ENCODE measurements at places on chromosomes 1 and 21.

- DNase-seq, result no peak
Measured at GRCh38 chr21:41932191-41932575, 21.6 kb downstream of the C2CD2 start.

- no peak for DNase-seq
Measured at GRCh38 chr1:7625401-7625800, 145.7 kb upstream of the VAMP3 start.

- DNase-seq, result no peak
Measured at GRCh38 chr1:58726581-58726980, 26.7 kb upstream of the MYSM1 start.

- DNase-seq, result no peak
Measured at GRCh38 chr21:26515257-26515656, 57.8 kb downstream of the CYYR1 start.

DNA sequence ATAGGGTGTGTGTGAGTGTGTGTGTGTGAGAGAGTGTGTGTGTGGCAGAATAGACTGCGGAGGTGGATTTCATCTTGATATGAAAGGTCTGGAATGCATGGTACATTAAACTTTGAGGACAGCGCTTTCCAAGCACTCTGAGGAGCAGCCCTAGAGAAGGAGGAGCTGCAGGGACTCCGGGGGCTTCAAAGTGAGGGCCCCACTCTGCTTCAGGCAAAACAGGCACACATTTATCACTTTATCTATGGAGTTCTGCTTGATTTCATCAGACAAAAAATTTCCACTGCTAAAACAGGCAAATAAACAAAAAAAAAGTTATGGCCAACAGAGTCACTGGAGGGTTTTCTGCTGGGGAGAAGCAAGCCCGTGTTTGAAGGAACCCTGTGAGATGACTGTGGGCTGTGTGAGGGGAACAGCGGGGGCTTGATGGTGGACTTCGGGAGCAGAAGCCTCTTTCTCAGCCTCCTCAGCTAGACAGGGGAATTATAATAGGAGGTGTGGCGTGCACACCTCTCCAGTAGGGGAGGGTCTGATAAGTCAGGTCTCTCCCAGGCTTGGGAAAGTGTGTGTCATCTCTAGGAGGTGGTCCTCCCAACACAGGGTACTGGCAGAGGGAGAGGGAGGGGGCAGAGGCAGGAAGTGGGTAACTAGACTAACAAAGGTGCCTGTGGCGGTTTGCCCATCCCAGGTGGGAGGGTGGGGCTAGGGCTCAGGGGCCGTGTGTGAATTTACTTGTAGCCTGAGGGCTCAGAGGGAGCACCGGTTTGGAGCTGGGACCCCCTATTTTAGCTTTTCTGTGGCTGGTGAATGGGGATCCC is 18.3 kb upstream of the HDAC1 start:
- peak; percentile 83 for DNase-seq

DNA sequence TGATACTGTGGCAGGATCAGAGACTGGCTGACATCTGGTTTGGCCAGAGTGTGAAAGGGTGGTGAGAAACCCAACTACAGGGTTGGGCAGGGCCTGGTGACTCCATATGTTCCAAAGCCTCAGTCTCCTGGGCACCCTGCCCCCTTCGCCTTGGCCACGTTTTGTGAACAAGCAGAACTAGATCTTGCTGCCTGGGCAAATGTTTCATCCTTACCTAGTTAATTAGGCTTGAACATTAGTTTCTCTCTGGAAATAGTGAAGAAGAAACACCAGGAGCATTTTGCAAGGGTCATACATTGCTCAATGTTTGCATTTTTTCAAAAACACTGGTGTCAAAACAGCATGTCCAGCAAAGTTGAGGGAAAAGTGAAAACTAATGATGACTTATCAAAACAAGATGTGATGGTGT is 60.5 kb downstream of the MAP3K7CL start:
- no peak for DNase-seq

- DNase-seq, result no peak
Measured at GRCh38 chr1:153652805-153653500, 5.5 kb upstream of the SNAPIN start.

DNA sequence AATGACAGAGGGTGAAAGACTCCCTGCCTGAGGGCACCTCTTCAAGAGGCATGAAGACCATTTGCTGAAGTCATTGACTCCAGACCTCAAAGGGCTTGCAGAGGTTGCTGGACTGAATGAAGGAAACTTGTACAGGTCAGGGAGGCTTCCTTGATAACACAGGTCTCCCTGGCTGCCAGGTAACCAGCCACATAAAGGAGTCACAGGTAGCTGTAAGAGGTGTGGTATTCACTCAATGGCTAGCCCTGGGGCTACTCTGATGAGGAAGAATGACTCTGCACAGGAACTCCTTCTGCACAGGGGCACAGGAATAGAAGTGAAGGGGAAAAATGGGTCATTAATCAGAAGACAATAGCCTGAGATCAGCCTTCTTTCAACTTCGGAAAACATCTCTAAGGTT is 187.5 kb downstream of the LMX1A start:
- no peak for DNase-seq

GRCh38 chr1:208117409-208117808 is 126.8 kb downstream of the PLXNA2 start:
- no peak for DNase-seq

DNA sequence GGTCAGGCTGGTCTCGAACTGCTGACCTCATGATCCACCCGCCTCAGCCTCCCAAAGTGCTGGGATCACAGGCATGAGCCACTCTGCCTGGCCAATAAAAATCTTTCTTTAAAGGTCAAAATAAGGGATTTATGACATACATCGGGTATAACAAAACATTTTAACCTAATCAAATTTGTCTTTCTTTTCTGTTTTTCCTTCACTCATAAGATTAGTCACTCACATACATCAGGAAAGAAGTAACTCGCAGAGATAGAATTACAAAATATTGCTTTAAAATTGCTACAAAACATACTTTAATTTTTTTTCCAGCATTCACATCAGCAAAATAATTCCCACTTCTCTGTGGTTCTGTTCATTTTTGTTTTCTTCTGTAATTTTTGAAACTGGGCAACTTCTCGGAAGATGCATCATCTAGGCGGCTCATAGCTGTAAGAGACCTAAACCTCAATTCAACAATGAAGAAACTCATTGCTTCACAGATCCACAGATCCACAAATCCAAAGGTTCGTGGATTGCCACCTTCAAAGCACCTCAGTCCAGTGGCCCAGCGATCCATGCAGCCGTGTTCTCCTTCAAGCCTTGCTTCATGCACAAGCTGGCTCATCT is 39.7 kb downstream of the NEK2 start:
- DNase-seq, result no peak

DNA sequence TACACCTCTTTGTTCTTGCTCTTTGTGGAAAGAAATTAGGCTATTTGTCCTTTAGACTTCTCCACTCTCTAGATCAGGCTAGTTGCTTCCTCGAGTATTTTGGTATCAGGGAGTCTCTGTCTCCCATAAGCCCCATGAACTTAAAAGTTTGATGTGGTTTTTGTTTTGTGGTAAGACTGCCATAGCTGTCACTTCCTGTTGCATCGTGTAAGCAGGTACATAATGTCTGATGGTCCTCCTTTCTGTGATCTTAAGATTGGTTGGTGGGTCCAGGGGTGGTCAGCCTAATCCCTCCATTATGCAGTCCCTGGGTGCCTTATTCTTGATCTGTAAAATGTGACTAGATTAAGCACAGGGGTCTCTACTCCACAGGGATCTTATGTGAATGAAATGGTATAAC is 23.1 kb downstream of the CD53 start:
- DNase-seq, result peak; percentile 60

DNA sequence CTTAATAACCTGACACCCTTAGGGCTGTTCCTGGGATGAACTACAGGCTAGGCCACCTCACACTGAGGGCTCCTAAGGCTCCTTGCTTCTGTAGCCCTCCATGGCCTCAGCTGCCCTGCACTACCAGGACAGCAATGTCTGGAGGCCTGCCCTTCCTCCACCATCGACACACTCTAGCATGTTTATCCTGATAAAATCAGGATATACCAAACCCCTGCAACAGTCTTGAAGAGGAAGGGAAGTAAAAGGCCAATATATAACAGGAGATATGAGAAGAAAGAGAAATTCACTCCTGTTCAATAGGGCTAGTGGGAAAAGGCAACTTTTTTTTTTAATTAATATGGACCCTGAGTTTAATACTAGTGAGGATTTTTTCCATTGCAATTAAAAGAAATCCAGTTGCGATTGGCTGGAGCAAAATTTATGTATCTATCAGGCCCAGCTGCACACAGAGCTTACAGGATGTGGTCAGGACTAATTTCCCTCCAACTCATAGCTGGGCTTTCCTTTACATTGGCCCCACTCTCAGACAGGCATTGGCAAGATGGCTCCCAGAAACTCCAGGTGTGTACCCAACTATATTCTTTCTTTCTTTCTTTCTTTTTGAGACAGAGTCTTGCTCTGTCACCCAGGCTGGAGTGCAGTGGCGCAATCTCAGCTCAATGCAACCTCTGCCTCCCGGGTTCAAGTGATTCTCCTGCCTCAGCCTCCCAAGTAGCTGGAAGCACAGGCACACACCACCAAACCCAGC is 13.5 kb upstream of the ATP2B4 start:
- no peak for DNase-seq

- peak; percentile 57 for DNase-seq
Measured at GRCh38 chr1:244833734-244834542, 1.5 kb upstream of the COX20 start.

- DNase-seq, result no peak
Measured at GRCh38 chr1:30521261-30521865, 202.0 kb downstream of the MATN1 start.

GRCh38 chr1:54391450-54392209 is 14.6 kb downstream of the SSBP3 start:
- DNase-seq, result no peak

DNA sequence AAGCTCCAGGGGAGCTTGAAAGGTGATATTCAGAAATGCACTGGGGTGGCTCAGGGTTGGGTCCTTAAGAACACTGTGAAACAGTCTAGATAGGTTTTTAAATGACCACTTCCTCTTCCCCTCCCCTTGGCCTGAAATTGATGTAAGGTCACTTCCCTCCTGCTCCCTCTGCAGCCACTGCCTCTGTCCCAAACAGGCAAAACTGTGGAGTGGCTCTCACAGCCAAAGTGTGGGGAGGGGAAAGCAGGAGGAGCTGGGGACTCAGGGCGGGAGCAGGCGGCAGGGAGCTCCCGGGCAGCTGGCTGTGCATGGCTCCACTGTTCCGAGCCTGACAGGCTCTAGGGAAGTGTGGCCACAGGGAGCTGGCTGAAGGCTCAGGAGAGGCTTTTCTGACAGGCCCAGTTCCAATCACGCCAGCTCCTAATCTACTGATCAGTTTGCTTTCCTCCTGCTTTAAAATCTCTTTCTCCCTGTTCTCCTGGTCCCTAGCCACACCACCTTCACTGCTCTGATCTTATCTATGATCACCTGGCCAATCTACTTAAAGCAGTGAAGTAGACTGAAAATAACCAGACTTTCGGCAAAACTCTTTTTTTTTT is 5.1 kb upstream of the CSRP1 start:
- DNase-seq, result no peak

DNA sequence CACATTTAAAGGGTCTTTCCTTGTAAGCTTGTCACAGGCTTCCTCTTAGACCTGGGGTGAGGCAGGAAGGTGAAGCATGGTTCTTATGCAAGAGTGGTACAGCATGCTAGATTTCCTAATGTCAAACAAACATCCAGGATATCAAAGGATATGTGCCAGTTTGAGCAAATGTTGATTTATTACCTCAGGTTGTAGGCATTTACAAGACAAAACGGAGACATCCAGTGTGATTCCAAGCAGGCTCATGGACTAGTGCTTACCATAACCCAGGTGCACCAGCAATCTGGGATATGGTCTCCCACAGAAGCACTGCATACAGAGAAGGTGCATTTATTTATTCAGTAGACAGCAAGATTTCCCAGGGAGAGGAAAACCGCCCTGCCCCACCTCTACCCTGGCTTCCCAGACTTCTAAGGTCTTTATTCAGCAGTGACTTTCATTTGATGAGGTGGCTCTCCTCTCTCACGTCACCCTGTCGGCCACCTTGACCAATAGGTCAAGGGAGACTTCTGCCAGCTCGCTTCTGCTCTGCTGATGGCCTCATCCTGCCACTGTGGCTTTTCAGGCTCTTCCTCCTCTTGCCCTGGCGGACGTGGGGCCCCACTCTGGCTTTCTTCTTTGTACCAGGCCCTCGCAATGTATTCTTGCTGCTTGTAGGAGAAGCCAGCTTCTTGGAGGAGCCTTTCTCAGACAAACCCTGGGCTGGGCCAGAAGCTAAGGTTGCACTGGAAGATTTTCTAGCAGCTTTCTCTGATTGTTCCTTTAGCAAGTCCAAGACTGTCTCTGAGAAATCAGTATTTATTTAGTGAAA is 25.6 kb downstream of the HHIPL2 start:
- no peak for DNase-seq

GRCh38 chr1:54245501-54245900 is 45.5 kb downstream of the MRPL37 start:
- DNase-seq, result no peak

- DNase-seq, result no peak
Measured at GRCh38 chr1:33391343-33392078, 39.4 kb downstream of the PHC2 start.

GRCh38 chr1:224589006-224589405 is 27.1 kb upstream of the CNIH3 start:
- DNase-seq, result no peak

DNA sequence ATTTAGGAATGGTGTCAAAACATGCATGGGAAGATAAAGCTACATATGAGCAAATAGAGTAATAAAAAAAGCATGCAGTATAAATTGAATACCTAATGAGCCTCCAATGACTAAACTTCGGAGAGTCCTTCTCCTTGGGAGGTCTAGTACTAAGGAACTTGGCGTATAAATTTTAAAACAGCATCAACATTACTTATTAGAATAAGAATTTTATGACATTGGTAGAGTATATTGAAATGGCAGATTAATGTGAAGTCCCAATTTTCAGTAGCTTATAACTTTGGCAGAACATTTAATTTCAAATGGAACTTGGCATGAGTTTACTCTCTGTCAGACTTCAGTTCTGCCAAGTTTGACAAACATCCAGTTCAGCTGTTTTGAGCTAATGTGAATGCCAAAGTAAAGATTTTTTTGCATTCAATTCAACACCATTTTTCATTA is 104.7 kb upstream of the RGS18 start:
- DNase-seq, result no peak

DNA sequence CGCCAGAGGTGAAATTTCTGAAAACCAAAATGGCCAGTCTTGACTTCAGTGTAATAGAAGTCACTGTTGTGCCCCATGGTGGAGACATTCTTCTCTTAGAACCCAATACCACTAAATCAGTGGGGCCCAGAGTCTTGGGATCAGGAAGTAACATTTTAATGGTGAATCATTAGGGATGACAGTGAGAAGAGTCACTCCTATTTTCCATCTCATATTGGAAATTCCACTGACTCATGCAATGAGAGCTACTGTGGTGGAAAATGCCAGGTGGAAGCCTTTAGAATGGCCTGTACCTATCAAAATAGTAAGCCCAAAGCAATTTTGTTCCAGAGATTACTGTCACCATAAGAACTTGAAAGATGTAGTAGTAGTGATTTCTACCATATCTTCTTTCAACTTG is 20.6 kb upstream of the PPM1J start:
- DNase-seq, result no peak

DNA sequence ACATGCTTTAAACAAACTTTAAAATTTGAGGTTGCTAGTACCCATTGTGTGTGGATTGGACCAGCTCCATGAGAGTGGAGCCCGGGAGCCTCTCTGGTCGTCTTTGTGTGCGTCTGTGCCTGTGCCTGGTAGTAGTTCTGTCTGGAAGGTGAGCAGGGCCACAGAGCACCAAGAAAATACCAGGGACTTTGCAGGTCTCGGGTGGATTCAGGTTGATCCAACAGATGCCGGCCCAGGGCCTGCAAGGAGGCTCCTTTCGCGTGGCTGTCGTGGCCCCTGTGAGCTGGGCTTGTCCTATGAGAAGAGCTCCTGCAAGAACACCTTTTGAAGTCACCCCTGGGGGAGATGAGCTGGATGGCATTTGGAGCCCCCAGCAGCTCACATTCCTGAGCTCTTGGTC is 28.3 kb downstream of the COL18A1 start:
- no peak for DNase-seq
